ENCODE measurements at places on chromosomes 1 and 21. TPM values are rescaled to one million over a fixed set of nuclear protein-coding genes. Genes with fewer than 3 reads are reported as not detected.

RPAP2 gene
- 8.7 TPM for total RNA-seq

SPRR3 gene
- not detected for total RNA-seq

TCHHL1 gene
- total RNA-seq = not detected

SYT2 gene
- not detected for total RNA-seq

PLCH2 gene
- total RNA-seq = not detected

CD52 gene
- not detected for total RNA-seq

LENEP gene
- total RNA-seq = 0.88 TPM

FALEC gene
- total RNA-seq = 0.36 TPM

KCNT2 gene
- total RNA-seq = 10.5 TPM

SLC2A5 gene
- 22.4 TPM for total RNA-seq

LCE1F gene
- total RNA-seq = not detected

ADGRL2 gene
- total RNA-seq = 55.4 TPM

SIM2 gene
- 3.6 TPM for total RNA-seq

FH gene
- 97.8 TPM for total RNA-seq

S100A7A gene
- total RNA-seq = not detected

ALPL gene
- total RNA-seq = 8.0 TPM

F13B gene
- total RNA-seq = under 0.01 TPM

CA14 gene
- total RNA-seq = not detected

STXBP3 gene
- 68.4 TPM for total RNA-seq

Data from osteoblast (primary cell).